Activated CD4-positive, alpha-beta T cell treated with anti-CD3 and anti-CD28 coated beads, Interleukin-2, amount 10 ng/mL, durations not matched to agents 7 days and 5 days (primary cell): ENCODE measurements at places on chromosomes 11 and 22. TPM values are rescaled to one million over a fixed set of nuclear protein-coding genes. Genes with fewer than 3 reads are reported as not detected.

The ART5 gene
- total RNA-seq = not detected

DNA sequence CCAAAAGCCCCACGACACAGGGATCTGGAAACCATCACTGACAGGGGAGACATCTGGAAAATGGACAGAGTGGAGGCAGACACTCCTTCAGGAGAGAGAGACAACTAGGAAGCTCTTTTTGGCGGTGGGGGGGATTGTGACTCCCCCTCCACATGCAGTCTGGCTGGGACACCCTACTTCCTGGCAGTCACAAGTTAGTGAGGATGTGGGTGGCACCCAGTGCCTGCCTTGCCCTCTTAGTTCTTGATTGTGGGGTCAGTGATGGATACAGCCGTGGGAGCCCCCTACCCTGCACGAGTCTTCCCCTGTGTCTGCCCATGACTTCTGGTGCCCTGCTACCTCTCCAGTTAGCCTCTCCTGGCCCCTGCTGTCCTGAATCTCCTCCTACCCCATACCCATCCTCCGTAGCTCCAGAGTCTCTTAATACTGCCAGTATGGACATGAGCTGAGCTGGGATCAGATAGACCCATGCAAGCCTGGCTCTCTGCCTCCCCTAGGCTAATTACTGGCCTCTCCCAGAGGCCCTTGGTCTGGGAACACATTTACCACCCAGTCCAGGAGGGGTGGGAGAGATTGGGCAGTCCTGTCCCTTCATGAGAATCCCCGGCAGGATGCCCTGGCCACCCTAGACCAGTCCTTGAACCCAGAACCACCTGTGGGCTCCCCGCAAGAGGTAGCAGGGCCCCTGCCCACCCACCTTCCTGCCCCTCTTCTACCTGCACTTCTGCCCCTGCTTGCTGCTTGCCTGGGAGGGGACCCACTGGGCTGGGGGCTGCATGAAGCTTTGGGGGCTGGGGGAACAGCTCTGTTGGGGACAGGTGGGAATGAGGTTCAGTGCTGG is 22.8 kb downstream of the RHBDD3 start:
- no peak for DNase-seq
- peaks cover 21% of the 10 kb centered on the region for H3K27me3 ChIP-seq

DNA sequence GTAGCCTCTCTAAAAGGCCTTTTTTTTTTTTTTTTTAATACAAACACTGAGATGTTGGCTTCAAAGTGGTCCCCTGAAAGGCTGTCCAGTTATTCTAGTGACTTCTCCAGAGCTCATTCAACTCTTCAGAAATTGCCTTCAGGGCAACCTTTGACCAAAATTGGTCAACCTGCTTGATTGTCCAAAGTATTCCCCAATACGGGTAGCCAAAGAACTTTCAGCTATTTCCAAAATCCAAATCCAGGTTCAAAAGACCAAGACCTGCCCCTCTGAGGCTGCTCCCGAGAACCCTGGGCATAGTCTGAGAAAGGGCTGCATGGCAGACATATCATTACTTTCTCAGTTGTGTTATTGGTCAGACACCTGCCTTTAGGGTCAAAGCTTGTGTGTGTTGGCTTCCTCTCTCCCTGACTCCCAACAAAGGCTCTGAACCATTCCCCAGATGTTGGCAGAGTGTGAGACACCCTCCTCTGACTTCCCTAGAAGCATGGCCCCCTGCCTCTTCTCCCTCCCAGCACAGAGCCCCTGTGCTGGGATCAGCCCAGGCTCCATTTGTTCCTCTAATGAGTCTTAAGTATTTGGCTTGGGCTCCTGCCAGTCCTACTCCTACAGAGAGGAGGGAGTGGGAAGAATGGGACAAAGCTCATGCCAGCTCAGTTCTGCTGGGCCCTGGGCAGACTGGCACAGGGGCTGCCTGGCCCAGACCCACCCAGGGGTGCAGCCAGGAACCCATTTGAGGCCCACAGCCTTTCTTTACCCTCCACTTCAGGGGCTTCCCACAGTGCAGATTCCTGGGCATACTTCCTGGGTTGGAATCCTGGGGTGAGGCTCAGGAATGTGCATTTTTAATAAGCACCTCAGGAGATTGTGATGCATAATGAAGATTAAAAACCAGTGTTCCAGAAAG is 30.3 kb downstream of the TNKS1BP1 start:
- no peak overlapping the region for H3K4me3 ChIP-seq
- DNase-seq = no peak
- H3K27ac ChIP-seq = no peak overlapping the region
- H3K36me3 ChIP-seq = peaks cover 8% of the 10 kb centered on the region

DNA sequence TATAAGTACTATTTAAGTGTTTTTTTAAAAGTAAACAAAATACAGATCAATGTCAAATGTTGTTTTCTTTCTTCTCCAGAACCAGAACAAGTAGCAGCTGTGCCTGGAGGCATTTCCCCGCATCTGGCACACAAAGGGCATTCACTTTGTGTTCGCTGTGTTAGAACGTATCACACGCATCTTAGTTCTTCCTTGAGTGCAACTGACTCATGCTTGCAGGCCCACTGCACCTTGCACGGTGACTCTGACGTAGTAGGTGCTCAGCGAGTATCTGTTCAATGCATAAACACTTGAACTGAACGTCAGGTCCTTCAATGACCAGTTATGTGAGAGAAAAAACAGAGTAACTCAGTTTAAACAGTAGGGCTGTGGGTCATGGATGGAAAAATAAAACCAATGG is 3.5 kb downstream of the IFT27 start:
- no peaks in the 10 kb centered on the region for H3K27me3 ChIP-seq
- H3K27ac ChIP-seq = no peak overlapping the region
- no peaks in the 10 kb centered on the region for H3K36me3 ChIP-seq

GRCh38 chr11:13183094-13183825 is 94.3 kb upstream of the BMAL1 start:
- peak; percentile 29 for DNase-seq
- peaks cover 7% of the 10 kb centered on the region for H3K4me1 ChIP-seq
- H3K36me3 ChIP-seq = no peaks in the 10 kb centered on the region
- H3K27me3 ChIP-seq = peaks cover 14% of the 10 kb centered on the region
- H3K27ac ChIP-seq = no peak overlapping the region

GRCh38 chr11:107799218-107799859 is 59.2 kb downstream of the SLC35F2 start:
- H3K4me3 ChIP-seq = no peak overlapping the region
- peak; percentile 69 for DNase-seq
- peaks cover 1% of the 10 kb centered on the region for H3K36me3 ChIP-seq
- H3K27ac ChIP-seq = no peak overlapping the region
- no peaks in the 10 kb centered on the region for H3K4me1 ChIP-seq
